Activated B cell treated with CpG ODN at 0.5 μM for 24 hours (primary cell): ENCODE measurements at places on chromosomes 3 and 15.

DNA sequence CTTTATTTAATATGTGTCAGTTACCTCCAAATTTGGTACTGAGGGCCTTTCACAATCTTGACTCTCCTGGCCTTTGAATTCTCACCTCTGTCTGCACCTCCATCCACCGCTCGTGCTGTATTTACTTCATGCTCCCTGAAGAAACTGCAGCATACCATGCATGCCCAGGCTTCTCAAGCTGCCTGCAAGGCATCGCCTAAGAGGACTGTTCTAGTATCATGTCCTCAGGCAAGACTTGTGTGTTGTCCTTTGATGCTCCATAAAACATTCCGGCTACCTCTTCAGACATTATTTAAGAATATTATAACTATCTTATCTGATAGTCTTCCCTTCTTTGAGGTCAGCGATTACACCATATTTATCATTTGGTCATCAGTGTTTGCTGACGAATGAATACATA, 682.5 kb downstream of the NR2F2 start:
- DNase-seq, result no peak

DNA sequence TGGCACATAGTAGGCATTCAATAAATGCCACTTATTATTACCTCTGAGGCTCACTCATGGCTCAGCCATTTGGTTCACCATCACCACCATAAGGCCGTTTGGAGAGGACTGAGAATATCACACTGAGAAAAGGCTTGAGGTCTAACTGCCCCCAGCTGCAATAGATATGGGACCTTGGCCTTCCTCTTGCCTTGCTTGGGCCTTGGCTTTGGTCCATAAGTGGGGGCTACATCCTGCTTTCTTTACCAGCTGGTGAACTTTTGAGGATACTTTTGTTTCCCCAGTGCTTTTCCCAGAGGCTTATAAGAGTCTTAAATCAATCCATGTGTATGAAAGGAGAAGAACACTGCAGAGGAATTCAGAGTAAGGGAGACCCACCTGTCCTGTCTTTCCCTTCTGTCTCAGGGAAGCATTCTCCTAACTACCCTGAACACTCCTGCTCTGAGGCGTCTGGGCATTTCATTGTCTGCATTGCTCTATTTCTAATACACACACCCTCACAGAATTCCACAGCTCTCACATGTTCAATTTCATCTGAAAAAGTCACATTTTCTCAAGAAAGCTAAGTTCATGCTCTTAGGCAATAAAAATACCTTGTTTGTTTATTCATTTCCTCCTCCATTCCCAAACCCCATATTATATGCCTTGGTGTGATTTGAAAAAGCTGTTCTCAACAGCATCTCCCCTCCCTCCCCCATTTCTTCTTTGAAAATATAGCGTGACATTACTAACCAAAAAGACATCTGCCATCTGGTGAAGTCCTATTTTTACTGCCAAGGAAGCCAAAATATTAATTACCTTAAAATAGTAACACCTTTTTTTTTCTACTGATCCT, 22.5 kb upstream of the KCNMB2 start:
- DNase-seq, result no peak

DNA sequence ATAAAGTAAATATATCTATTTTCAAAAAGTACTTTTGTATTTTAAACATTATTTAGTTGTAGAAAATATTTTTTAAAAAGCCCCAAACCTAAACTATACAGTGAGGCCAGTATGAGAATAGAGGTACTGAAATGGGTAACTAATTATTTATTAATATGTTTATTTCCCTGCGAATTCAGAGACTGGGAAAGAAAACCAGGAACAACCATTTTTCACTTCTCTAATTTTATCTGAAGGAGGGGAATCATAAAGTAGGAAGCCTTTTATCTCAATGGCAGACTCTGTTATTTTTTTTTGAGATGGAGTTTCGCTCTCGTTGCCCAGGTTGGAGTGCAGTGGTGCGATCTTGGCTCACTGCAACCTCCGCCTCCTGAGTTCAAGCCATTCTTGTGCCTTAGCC, 63.6 kb upstream of the TRAK1 start:
- DNase-seq, result no peak

GRCh38 chr15:25408929-25409328, 29.9 kb downstream of the UBE3A start:
- DNase-seq, result no peak
